HuH-7 (cell line): ENCODE measurements at places on chromosomes 5 and 9.

DNA sequence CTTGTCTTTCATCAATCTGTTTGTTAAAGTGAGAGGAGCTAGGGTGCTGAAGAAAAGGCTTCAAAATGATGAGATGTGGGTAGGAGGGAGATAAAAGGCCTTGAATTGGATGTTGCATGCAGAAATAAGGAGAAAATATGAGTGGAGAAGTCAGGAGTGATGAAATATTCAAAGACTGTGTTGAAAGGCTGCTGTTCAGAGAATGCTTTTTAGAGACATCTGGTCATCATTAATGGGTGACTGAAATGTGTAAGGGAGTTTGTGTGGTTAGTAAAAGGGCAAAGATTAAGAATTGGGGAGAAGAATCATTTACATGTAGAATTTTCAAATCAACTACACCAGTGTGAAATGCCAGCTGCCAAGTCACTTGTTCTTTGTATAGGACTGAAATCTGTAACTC is 383.9 kb downstream of the MAT2B start:
- DNase-seq, result no peak

- DNase-seq, result no peak
Measured at GRCh38 chr5:123916345-123917121, 404.6 kb downstream of the CSNK1G3 start.

- no peak for DNase-seq
Measured at GRCh38 chr9:85941966-85942912, 1.3 kb downstream of the NAA35 start.

- no peak for DNase-seq
Measured at GRCh38 chr5:102819634-102820033, 64.5 kb downstream of the PAM start.
